CD4-positive, alpha-beta T cell treated with Interleukin-15 for 1 hour (primary cell): ENCODE measurements at places on chromosomes 2 and 18.

GRCh38 chr2:98467082-98467536, 22.5 kb downstream of the INPP4A start:
- DNase-seq = no peak

DNA sequence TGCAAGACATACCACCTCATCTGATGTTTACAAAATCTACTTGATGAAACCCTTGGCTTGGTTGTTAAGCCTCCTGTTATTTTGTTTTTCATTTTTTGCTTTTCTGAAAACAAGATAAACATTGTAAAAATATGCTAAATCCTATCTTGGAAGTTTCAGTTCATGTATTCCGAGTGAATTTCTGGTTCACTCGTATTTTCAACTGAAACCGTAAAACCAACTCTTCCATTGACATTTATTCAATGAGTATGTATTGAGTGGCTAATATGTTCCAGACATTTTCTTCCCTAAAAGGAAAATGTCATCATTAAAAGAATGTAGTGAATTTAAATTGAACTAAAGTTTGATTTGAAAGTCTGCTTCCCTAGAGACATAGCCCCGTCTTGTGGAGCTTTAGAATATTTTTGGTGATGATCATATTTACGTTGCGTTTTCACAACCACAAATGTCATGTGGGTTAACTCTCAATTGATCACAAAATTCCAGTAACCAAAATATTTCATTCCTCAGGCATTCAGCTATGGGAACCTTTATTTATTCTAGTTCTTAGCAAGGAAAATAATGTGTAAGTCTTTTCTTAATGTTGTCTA, 204.2 kb downstream of the MBD2 start:
- DNase-seq = no peak

DNA sequence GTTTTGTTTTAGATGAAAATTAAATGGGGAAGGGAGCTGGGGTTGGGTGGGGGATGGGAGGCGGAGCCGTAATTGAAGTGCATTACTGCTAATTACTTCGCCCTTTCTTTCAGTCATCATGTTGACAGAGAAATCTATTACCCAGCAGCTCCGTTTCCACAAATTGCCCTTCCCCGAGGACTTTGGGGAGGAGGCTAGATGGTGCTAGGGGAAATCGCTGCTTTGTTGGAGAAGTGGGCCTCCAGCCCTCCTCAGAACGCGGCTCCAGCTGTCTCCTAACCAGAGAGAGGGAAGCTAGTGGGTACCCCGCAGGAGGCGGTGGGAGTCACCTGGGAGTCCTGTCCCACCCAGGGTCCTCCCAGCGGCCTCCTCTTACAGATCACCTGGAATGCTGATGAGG, 130.9 kb upstream of the MYCN start:
- DNase-seq = no peak

GRCh38 chr2:219836647-219837177, 209.3 kb downstream of the SLC4A3 start:
- DNase-seq = no peak

- DNase-seq = peak; percentile 53
Observed at GRCh38 chr2:136255648-136256461, 137.9 kb upstream of the CXCR4 start.

DNA sequence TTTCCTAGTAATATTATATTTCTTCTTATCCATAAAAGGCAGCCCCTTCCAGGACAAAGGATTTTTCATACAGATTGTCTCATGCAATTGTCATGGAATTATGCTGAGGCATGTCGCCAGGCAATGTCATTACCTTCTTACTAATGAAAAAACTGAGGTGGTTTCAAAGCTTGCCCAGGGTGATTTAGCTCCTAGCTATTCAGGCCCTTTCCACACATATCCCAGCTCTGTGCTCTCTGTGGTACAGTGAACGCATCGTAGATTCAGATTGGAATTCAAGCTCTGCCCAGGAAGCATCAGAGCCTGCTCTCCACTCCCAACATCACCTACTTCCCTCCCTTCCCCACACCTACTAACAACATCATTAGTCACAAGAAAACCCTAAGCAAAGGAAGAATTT, 60.1 kb downstream of the ATP8B1 start:
- DNase-seq = no peak

- DNase-seq = no peak
Observed at GRCh38 chr18:59715966-59716369, 18.7 kb upstream of the CCBE1 start.

GRCh38 chr2:241814393-241814642, 5.3 kb downstream of the NEU4 start:
- no peak for DNase-seq

DNA sequence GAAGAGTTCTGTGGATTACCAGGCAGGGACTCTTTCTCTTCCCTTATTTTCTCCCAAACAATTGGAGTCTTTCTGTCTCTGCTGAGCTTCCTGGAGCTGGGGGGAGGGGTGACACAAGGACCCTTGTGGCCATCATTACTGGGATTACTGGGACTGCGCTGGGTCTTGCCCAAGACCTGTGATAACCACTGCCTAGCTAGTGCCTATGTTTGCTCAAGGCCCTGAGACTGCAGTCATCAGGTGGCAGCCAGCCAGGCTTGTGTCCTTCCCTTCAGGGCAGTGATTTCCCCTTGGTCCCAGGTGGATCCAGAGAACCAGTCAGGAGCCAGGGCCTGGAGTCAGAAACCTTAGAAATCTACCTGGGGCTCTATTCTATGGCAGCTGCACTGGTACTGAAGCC, 355.6 kb downstream of the PARD3B start:
- DNase-seq = no peak

DNA sequence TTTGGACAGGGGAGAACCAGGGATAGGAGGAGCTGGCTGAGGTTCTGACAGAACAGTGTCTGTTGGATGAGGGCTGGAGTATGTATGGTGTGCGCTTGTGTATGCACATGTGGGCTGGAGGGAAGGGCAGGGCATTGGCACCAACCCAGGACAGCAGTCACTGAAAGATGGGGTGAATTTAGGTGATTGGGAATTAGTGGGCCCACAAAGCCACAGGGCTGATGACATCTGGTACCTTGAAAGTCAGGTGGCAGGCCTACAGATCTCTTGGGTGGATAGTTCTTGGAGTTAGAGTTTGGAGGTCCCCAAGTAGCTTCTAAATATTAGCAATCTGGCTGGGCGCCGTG, 45.7 kb downstream of the C2orf42 start:
- DNase-seq = no peak

GRCh38 chr18:74598350-74599001, 806 bp downstream of the ZNF407 start:
- DNase-seq = peak; percentile 68

GRCh38 chr18:41072946-41073345, 882.1 kb upstream of the PIK3C3 start:
- no peak for DNase-seq

- DNase-seq = no peak
Observed at GRCh38 chr18:59057493-59057795, 82.2 kb upstream of the SEC11C start.

GRCh38 chr2:234374150-234374508, 122.8 kb downstream of the ARL4C start:
- DNase-seq = no peak

DNA sequence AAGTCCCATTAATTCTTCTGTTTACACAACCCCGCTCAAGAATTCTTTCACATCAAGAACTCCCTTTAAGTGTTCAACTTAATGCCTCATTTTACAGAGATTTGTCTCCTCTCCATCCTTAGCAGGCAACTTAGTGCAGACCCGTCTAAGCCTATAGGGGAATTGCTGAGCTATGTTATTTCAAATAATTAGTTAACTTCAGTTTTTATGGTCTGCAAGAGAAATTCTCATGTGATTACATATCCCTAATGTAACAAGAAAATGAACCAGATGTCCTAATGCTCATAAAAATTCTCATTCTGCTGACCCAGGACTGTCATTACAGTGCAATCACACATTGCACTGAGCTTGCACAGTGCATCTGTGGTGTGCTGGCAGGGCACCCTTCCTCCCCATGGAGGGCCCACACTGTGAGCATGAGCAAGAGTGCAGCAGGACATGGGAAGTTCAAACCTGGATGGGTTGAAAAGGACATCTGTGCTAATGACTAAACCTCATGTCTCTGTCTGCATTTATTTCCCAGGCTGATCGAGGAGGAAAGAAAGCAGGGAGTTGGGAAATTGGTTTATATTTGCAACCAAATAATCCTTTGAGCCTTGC, 97.1 kb downstream of the COL5A2 start:
- DNase-seq = no peak

GRCh38 chr2:99989905-99990304, 152.5 kb downstream of the AFF3 start:
- DNase-seq = no peak

- DNase-seq = no peak
Observed at GRCh38 chr2:108285616-108286015, 3.1 kb upstream of the SULT1C2 start.

- DNase-seq = no peak
Observed at GRCh38 chr2:80429251-80429650, 124.7 kb upstream of the LRRTM1 start.

GRCh38 chr2:24973812-24974211, 2.1 kb upstream of the DNAJC27 start:
- no peak for DNase-seq

DNA sequence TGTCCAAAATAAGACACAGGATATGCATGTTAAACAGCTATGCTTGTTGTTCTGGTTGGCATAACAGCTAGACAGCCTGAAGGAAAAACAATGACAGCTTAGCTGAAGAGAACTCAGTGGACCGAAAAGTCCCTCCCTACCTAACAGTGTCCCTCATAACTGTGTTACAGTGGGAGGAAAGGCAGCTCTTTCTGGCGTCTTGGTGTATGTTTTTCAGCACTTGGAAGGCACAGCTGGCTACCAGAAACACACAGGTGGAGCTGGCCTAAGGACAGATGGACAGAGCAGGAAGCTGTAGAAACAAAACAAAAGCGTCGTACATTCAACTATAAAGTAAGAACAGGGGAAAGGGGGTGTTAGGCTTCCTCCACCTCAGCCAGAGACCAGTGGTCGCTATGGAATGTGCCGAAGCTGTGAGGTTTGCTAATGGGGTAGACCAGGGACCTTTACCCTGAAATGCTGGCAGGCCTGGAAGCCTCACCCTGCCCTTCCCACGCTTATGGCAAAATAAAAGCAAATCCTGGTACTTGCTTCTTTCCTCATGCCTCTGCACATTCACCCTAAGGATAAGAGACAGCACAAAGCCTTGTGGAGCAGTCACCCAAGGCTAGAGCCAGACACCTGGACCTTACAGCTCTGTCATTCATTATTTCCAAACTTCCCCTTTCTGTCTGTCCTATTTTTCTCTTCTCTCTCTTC, 103.5 kb upstream of the TRIB2 start:
- DNase-seq = no peak

GRCh38 chr18:31577195-31577594, 14.5 kb upstream of the TTR start:
- no peak for DNase-seq

DNA sequence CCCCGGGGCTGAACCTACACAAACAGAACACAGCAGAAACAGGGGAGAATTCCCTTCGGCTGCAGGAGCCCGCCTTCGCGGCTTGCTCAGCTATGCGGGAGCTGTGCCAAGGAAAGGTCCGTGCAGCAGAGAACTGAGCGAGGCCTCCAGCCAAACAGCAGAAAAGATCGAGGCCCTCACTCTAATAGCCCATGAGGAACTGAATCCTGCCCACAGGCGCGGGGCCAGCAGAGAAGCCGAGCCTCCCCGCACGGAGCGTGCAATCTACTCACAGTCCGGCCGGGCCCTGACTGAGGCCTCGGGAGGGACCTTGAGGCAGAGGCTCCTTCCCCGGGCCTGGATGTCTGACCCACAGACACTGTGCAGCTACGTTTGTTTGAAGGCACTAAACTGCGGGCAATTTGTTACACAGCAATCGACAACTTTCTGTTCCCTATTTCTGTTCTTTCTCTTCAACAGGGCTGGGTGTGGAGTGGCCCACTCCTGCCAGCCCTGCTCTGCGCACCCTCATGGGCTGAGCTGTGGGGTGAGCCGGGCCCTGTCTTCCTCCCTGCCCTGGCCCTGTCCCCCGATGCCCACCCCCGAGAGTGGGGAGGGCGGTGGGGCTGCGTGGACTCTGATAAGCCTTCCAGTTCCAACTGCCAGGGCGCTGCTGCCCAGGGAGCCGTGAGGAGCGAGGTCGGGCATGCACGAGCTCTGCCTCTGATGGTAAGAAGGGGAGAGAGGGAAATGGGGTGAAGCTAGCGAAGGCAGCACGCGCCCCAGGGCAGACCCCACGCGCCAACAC, 13.7 kb downstream of the HES6 start:
- DNase-seq = no peak

DNA sequence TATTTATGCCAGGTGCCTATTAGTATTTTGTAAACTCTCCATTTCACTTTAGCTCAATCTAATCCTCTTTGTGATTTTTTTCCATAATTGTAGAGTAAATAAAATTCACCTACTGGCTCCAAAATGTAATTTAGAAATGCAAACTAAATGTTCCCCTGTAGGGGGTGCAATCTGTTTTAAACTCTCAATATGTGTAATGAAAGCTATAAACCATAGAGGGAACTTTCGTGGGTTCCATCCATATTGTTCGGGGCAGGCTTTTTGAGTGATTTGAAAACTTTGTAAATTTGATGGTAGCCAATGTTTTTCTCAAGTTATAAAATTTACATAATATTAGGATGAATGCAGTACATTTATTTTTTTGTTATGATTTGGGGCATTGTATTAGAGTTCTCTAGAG, 49.4 kb downstream of the TSPYL6 start:
- no peak for DNase-seq

DNA sequence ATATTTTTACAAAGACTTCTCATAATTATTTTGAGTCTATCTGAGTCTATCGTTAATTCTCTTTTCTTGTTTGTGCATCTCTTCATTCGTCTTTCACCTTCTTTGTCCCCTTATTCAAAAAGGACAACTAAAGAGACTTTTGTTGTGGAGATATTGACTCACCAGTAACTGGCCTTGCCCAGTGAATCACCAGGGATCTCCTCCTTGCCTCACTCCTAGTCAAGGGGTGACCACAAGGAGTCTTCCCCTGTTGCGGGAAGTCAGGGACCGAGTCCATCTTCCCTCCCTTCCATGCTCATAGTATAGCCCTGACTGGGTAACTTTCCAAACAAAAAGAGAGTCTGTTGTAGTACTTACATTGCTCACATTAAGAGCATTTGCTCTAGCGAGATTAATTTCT, 158.9 kb downstream of the NEB start:
- no peak for DNase-seq

DNA sequence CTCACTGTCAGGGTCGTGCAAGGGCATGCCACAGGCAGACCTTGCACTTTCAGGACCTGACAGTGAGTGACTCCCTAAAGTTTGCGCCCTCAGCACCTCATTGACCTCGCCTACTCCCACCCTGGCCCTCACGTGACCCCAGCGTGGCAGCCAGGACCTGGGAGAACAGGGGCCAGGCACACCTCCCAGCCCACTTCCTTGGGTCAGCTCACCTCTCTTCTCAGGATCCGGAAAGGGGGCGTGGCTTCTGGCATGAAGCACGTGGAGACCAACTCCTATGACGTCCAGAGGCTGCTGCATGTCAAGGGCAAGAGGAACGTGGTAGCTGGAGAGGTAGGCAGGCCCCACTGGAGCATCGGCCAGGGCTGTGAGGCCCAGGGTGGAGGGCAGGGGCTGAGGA, 8.8 kb downstream of the VIL1 start:
- no peak for DNase-seq

- no peak for DNase-seq
Observed at GRCh38 chr18:23619388-23619881, 33.1 kb upstream of the NPC1 start.
